ENCODE measurements at places on chromosomes 5 and 9.

- peaks cover 21% of the 10 kb centered on the region for H3K4me1 ChIP-seq
- no peaks in the 10 kb centered on the region for H3K27me3 ChIP-seq
- H3K27ac ChIP-seq: no peak overlapping the region
- H3K36me3 ChIP-seq: no peaks in the 10 kb centered on the region
- H3K4me3 ChIP-seq: no peak overlapping the region
- DNase-seq: no peak
Observed at GRCh38 chr9:97924386-97924785, 2.1 kb upstream of the TRMO start.

- H3K4me1 ChIP-seq: no peaks in the 10 kb centered on the region
- H3K36me3 ChIP-seq: no peaks in the 10 kb centered on the region
- H3K4me3 ChIP-seq: no peak overlapping the region
Observed at GRCh38 chr5:66436721-66437120, 159.5 kb upstream of the MAST4 start.

DNA sequence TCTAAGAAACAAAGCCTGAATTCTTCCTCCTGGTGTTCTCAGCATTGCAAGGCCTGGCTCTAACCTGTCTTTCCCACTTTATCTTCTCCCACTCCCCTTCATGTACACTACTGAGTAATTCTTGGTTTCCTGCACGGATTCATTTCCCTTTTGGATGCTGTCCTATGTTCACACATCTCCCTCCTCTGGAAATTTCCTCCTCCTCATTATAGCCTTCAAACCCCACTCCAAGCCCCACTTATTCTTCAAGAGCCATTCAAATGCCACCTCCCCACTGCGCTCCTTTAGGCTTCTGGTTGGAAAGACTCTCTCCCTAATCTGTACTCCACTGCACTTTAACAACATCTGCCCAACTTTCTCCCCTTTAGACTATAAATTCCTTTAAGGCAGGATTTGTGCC is 28.2 kb upstream of the C5orf63 start:
- no peak overlapping the region for H3K4me3 ChIP-seq
- H3K36me3 ChIP-seq: no peaks in the 10 kb centered on the region
- DNase-seq: no peak

- peak overlapping the region; percentile 80 for H3K27ac ChIP-seq
- DNase-seq: peak; percentile 55
- peaks cover 37% of the 10 kb centered on the region for H3K4me1 ChIP-seq
- H3K36me3 ChIP-seq: no peaks in the 10 kb centered on the region
Observed at GRCh38 chr5:93583768-93584595, 960 bp downstream of the NR2F1 start.

GRCh38 chr5:116696366-116696765 is 121.7 kb upstream of the SEMA6A start:
- H3K4me3 ChIP-seq: no peak overlapping the region
- H3K27me3 ChIP-seq: no peaks in the 10 kb centered on the region
- H3K36me3 ChIP-seq: no peaks in the 10 kb centered on the region
- no peak overlapping the region for H3K27ac ChIP-seq
- no peak for DNase-seq

DNA sequence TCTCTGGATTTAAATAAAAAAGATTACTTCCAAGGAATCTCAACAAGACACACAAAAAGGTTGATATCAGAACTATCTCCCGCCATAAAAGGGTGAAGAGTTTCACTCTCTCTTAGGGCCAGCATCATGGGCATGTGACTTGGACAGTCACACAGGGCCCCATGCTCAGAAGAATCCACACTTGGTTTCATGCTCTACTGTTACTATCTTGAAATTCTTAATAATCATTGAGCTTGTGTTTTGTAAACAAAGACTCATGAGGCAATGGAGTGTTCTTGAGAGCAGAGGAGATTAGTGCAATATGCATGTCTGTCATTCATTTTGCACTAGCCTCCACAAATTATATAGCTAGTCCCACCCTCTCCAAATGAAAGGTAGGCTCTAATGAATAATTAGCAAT is 58.4 kb downstream of the HMHB1 start:
- H3K27me3 ChIP-seq: no peaks in the 10 kb centered on the region
- H3K27ac ChIP-seq: no peak overlapping the region
- H3K4me1 ChIP-seq: no peaks in the 10 kb centered on the region
- DNase-seq: no peak
- no peak overlapping the region for H3K4me3 ChIP-seq

Measured in lower lobe of right lung (tissue), 2 donors.